ENCODE measurements at places on chromosomes 11 and 22.

DNA sequence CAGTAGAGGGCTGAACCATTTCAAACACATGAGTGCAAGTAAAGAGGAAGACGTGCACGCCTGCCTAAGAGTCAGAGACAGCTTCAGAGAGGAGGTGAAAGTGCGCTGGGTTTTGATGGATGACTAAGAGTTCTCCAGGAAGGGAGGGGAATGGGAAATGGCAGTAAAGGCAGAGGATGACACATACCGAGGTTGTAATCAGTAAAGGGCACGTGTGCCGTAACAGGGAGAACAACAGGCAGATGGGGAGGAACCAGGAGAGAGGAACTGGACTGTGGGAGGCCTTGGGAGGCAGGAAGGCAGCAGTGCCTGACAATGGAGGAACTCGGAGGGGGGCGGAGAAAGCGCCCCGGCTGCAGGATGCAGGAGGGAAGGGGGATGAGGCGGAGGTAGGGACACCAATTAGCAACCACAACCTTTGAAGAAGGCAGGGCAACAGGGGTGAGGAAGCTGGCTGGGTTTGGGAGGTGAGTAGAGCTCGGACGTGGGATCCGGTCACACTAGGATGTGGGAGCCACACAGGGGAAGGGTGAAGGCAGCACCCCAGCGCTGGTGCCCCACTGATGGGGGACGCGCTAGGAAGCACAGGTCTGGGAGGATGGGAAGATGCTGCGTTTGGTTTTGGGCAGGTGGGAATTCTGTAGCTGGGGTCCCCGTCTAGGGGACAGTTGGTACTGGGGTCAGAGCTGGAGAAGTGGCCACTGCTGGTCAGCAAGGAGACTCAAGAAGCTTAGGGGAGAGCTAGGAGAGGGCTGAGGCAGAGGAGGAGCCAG, 67.4 kb downstream of the SCUBE1 start:
- DNase-seq = no peak

GRCh38 chr11:17343907-17344306, 7.7 kb upstream of the NCR3LG1 start:
- no peak for DNase-seq

DNA sequence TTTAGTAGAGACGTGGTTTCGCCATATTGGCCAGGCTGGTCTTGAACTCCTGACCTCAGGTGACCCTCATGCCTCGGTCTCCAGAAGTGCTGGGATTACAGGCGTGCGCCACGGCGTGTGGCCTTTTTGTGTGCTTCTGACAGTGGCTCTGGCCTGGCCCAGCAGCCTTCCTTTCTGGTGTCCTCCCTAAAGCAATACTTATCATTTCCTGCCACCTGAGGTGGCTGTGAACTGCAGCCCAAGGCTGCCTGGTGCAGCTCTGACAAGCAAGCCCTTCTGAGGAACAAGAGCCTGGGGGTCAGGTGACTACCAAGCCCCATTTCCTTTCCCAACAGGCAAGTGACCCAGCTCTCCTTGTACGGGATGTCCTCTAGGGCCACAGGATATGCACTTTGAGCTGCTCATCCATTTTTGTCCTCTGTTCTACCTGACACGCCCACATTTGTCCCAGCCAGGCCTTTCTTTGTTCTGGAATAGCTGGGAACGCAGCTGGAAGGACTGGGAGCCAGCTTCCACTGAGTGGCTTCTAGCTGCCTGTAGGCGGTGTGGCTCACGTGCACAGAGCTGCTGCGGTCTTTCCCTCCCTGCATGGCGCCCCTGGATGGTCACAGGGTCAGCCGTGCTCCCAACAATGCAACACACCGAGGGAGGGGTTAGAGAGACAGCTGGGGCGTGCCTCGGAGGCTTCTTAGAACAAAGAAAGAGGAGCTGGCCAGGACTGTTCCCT, 12.3 kb upstream of the BID start:
- peak; percentile 64 for DNase-seq

- DNase-seq = no peak
These were observed 354.4 kb downstream of the BRD1 start for GRCh38 chr22:49473286-49473685.

DNA sequence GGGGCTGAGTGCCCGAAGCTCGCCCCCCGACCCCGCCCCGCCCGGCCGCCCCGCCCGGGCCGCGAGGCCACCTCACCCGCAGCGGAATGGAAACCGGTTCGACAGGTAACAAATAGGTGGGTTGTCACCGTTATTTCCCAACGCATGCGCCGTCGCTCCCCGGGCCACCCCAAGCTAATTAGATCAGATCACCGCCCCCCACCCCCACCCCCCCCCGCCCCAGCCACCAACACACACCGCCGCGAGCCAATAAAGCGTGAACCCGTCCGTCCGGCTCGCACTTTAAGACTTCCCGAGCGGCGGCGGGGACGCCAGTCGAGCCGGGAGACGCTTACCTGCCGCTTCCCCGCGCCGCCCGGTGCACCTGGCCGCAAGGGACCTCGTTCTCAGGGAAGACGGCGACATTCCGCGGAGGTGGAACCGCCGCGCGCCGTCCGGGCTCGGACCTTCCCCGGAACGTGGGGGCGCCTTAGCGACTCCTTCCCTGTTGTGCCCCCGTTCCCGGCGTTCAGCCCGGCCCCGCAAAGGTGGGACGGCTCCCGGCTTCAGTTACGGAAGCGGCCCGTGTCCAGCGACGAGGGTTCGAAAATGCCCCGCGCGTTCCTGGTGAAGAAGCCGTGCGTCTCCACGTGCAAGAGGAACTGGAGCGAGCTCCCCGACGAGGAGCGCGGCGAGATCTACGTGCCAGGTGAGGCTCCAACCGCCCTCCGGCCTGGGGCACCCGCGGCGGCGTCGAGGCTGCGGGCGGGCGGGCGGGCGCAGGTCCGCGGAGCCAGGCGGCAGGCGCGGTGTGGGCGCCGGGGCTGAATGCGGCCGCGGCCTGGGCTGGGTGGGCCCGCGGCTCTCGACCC, at the start of gene OVOL1:
OVOL1 (plus strand) TSS at position 278 of the 851 bp plus-strand sequence; CDS start at position 589, 311 bp downstream.
- no peak for DNase-seq

DNA sequence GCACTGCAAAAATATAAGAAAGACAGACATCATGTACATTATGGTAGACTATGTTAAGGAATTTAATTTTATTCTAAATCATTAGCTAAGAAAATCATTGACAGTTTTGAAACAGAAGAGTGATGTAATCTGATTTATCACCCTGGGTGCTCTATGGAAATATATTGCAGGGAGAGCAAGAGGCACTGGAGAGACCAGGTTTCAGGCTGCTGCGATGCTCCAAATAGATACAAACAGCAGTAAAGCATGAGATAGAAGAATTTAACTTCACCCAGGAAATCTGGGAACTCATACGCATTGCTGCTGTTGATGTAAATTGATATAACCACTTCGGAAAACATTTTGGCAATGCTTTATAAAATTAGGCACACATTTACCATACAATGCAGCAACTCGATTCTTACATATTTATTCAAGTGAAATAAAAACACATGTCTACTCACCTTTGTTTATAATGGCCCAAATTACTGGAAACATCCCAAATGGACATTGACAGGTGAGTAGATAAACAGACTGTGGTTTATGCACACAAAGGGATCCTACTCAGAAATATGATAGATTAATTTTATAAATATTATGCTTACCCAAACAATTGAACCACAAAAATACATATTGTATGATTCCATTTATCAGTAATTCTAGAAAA, 535.1 kb upstream of the CHORDC1 start:
- DNase-seq = no peak

- no peak for DNase-seq
These were observed 7.1 kb downstream of the SLC1A2 start for GRCh38 chr11:35412285-35412684.

DNA sequence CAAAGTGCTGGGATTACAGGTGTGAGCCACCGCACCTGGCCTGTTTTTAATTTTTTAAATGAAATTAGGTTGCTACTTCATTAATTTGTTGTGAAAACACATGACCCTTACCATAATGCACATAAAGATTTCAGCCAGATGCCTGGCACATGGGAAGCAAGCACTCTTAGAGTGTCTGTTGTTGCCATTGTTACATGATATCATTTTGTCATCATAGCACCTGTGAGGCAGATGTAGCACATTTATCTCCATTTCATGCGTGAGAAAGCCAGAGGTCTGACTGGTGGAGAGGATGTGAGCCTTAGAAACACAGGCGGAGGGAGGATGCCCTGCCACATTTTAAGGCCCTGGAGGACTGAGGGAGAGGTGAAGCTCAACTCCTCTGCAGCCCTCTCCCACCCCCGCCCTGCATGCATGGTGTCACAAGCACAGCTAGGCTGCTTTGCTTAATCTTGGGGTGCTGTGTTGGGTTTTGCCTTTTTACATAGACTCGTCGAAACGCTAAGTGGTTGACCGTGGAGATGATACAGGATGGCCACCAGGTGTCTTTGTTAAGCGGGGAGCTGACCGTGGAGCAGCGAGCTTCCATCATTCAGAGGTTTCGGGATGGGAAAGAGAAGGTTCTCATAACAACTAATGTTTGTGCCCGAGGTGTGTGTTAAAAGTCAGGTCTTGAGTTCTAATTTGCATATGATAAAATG, 14.0 kb downstream of the DDX25 start:
- no peak for DNase-seq

DNA sequence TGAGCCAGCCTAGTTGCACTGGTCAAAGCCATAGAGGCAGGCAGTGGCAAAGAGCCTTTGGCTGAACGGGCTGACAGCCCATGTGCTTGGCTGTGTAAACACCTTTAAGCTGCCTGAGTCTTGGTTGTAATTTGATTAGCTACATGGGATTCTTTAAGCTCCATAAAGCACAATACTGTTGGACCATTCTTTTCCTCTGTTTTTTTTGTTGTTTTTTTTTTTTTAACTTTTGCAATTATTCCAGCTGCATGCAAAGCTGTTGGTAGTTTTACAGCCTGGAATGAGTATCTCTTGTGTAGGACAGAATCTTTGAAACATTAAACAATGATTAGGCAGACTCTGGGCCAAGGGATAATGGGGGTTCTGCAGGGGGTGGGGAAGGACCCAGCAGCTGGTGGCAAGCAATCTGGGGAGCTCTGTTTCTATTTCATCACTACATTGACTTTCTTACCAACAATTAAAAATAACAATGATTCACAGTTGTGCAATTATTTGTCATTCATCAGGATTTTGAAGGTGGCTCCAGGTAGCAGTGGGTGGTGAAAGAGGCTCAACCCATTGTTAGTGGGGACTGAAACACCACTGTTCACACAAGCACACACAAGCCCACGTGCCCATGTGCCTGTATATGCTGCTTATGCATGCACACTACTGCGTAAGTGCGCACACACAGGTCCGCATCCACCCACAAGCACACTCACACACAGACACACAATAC, 69.5 kb upstream of the CSNK2A3 start:
- no peak for DNase-seq

DNA sequence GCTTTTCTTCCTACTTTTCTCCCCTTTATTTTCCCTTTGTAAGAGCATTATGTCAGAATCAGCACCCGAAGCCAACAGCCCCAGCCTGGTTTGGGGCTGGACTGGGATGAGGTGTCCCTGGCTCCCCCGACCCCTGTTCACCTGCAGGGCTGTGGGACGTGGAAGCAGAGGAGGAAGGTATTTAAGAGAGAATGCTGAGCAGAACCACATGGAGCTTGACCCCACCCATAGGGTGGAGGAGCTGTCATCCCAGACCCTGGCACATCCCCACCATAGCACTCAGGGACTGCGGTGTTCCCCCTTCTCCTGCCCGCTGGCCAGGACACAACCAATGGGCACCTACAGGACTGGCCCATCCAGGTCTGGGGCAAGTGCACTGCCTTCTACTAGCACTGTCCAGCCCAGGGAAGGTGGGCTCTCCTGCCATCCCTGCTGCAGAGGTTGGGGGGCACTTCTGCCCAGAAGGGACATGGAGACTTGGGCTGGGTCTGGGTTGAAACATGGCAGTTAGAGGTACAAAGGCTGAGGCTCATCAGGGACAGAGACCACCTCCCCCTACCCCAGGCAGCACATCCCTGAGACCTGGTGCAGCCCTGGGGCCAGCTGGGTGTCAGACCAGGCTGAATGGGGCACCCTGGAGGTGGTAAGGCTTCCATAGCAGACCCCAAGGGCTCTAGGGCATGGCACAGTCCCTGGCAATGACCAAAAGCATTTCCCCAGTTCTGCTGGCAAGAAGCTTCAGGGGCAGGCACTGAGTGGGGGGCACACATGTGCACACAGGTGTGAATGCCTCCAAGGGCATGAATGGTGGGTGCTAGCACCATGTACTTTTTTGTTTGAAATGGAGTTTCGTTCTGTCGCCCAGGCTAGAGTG, 19.7 kb downstream of the TANGO2 start:
- no peak for DNase-seq

DNA sequence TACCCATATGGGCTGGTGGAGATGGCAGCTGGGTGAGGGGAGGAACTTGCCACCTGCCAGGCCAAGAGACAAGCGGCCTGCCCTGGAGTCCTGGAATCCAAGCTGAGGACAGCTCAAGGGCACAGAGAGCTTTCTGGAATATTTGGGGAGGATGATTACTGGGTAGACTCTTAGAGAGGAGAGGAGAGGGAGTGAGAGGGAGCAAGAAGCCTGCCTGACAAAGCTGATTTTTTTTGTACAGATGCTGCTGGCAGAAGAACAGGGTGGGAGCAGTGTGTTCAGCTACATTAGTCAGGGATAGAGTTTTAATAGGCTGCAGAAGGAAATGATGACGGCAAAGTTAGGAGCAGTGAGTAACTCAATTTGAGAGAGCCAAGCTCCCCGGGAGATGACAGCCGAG, 299.3 kb downstream of the NXPE2 start:
- DNase-seq = peak; percentile 53

- peak; percentile 7 for DNase-seq
These were observed 141.3 kb upstream of the CCDC90B start for GRCh38 chr11:83427501-83427900.

- no peak for DNase-seq
These were observed 15.1 kb downstream of the MYBPC3 start for GRCh38 chr11:47337229-47337924.

DNA sequence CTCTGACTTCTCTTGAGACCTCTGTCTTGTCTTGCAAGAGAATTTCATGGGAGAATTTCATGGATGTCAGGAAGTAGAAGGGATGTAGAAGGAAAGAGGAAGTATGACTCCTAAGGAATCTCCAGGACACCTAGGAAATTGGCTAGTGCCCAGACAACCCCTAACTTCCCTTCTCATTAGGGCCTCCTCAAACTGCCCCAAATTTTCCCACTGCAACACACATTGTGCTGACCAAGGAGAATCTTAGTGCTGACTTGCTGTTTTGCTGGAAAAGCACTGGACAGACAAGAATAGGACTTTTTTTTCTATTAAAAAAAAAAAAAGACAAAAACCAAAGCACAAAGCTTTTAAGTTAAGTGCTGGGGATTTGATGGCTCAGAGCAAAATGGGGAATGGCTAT, 236.1 kb upstream of the CADM1 start:
- DNase-seq = no peak

- peak; percentile 76 for DNase-seq
These were observed 17.8 kb upstream of the WNT7B start for GRCh38 chr22:45994491-45995404.

- DNase-seq = no peak
These were observed 870.2 kb downstream of the BRD1 start for GRCh38 chr22:48957311-48957986.

GRCh38 chr22:40610329-40610850, 26.1 kb downstream of the MRTFA start:
- DNase-seq = no peak

DNA sequence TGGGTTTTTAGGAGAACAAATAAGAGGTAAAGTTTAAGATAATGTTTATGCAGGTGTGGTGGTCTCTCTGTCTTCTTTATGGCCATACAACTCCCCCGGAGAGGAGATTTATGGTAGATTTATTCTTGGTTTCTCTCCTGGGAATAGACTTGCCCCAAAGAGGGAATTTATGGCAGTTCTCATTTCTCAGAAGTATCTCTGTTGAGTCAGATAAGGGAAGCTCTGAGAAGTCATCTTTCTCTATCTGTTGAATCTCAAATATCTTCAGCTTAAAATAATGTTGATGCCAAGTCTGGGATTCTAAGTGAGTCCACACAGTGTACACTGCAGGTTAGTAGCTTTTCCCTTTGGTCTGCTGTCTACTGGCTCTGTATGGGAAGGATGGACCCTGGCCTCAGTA, 276.4 kb upstream of the PLET1 start:
- DNase-seq = no peak

Data from muscle of back (tissue), 13 donors.